ENCODE measurements at places on chromosomes 2 and 18. TPM values are rescaled to one million over a fixed set of nuclear protein-coding genes. Genes with fewer than 3 reads are reported as not detected.

The C2orf72 gene
- not detected for total RNA-seq

The RPRM gene
- total RNA-seq, result not detected

The OTOS gene
- total RNA-seq, result not detected

The RGPD3 gene
- total RNA-seq, result under 0.01 TPM

The ASB18 gene
- total RNA-seq, result not detected

The HDLBP gene
- 430 TPM for total RNA-seq

The POTEC gene
- total RNA-seq, result not detected

The C2orf74 gene
- 22.5 TPM for total RNA-seq

The WDSUB1 gene
- total RNA-seq, result 2.4 TPM

The CHRNA1 gene
- 0.15 TPM for total RNA-seq

The OSBPL6 gene
- 3.4 TPM for total RNA-seq

The SNORC gene
- 1.5 TPM for total RNA-seq

The ANKRD62 gene
- total RNA-seq, result not detected

The C2orf81 gene
- total RNA-seq, result 3.7 TPM

The TRPM8 gene
- total RNA-seq, result not detected

The DTNA gene
- total RNA-seq, result 8.3 TPM

The ASXL3 gene
- 0.45 TPM for total RNA-seq

The CABYR gene
- total RNA-seq, result 6.7 TPM

The SCN1A gene
- total RNA-seq, result not detected

The MARCHF4 gene
- 1.2 TPM for total RNA-seq

The ASIC4 gene
- not detected for total RNA-seq

The SPDYA gene
- total RNA-seq, result 0.17 TPM

The CROCC2 gene
- not detected for total RNA-seq

Data from bronchus fibroblast of lung (primary cell).